HuH-7.5 (cell line): ENCODE measurements at places on chromosomes 7 and 10.

DNA sequence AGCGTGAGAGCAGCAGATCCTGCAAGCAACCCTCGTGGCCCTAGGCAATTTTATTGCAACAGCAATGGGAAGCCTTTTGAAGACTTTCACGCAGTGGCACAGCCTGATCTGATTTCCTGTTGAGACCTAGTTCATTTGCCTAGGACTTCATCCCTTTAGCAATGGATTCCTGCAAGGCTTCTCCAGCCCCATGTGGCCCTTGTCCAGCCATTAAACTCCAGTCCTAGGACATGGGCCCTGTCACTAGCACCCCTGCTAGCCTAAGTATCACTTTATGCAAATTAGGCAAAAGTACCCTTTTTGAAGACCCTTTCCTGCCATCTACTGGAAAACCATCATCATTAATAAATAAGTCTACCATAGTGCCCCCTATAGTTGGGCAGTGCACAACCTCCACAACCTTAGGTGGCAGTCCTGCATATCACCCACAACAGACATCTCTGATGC, 379.4 kb downstream of the GALNT17 start:
- DNase-seq = no peak

- DNase-seq = no peak
These were observed 20.6 kb upstream of the ARHGAP12 start for GRCh38 chr10:31949266-31949665.

DNA sequence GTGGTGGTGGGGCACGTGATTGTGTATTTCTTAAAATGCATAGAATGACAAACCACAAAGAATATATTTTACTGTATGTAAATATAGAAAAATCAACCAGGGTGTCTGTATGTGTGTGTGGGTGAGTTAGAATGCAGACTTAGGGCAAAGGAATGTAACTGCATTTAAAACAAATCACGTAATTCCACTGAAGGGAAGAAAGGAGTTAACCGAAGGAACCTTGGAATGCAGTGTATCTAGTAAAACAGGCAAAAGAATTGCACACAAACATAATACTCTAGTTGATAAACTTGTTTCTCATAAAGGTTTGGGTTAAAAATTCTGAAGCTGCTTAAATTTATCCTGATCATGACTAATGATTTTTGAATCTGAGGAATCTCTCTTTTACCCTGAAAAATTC, 134.9 kb downstream of the ADRA2A start:
- no peak for DNase-seq

- DNase-seq = no peak
These were observed 53.4 kb downstream of the TMEM209 start for GRCh38 chr7:130151591-130152492.

- no peak for DNase-seq
These were observed 837 bp downstream of the SLC29A3 start for GRCh38 chr10:71319800-71320392.

GRCh38 chr7:116708248-116708647, 36.3 kb downstream of the MET start:
- DNase-seq = no peak

DNA sequence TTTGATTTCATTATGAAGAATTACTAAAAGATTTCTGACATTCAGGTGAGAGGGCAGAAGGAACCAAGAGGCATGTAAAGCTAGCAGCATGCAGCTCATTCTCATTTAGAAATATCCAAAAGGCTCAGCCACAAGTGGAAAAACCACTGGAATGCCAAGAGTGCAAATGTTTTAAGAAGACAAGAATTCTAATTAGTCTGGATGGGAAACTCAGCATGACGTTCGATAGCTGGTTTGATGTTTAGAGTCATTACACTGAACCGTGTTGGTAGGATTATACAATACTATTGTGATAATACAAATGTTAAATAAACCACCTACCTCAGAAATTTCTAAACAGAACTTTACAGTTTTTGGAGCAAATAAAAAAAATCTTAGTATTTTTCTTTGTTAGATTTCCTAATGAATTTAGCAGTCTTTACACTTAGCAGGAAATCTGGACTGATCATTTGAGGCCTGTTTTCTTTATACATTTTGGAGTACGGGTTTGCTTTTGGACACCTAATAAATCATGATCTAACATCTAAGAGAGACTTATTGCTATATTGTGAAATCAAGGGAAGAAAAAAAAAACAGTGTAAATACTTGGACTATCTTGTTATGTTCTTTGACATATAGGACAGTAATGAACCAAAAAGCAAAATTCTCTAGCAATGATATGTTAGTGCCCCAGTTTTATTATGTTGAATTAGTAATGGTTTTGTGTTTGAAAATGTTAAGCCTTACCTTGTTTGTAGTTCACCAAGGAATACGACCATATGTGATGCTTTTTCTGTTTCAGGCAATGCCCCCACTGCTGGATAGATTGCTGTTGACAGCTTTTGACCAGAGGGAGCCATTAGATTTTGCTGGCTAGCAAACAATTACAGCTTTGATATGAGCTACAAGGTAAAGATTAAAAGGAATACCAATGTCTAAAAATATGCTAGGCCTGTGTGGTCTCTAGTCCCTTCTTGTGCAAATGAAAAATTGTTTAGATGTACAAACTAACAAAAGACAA, 354.1 kb upstream of the SEMA3A start:
- DNase-seq = no peak

DNA sequence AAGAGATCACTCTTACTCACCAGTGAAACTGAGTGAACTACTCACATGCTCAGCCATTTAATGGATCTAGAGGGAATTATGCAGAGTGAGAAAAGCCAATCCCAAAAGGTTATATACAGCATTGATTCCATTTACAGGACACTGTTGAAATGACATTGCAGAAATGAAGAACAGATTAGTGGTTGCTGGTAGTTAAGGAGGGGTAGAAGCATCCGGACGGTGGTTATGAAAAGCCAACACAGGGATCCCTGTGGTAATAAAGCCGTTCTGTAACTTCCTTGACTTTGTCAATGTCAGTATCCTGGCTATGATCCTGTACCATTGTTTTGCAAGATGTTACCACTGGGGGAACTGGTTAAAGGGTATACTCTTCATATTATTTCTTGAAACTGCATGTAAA, 253.4 kb downstream of the USP6NL start:
- no peak for DNase-seq

- DNase-seq = no peak
These were observed 6.4 kb upstream of the FIGNL1 start for GRCh38 chr7:50456371-50457123.

DNA sequence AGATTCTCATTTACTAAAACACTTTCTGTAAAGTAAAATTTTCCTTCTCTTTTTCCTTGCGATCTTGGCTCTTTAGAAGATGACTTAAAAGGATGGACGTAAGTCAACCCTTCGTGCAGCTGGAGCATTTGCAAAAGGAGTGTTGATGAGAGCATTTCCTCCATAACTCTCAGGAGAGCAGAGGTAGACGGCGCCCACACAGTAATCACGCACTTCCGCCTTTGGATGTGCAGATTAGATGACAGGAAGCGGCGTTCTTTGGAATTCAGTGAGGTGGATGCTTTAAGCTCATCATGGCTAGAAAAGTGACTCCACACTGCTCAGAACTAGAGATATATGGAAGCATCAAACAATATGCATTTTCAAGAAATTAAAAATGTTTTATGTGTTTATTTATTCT, 43.0 kb upstream of the NPS start:
- no peak for DNase-seq

DNA sequence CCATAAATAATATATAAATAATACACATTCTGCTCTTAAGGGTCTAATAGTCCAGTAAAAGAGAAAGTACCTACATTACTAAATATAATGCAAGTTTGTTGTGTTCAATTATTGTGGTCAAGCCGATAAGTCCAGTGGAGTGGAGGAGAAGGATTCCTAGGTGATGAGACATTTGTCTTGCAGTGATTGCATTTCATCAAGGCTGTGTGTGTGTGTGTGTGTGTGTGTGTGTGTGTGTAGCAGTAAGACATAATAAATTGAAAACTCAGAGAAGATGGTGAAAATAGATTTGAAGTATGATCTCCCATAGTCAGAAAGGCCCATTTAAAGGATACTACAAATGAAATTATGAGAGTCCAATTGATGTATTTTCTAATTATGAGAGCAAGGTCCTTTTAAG, 192.5 kb upstream of the SEMA3C start:
- no peak for DNase-seq

- peak; percentile 27 for DNase-seq
These were observed 36.0 kb downstream of the R3HCC1L start for GRCh38 chr10:98170249-98171117.

- no peak for DNase-seq
These were observed 2.7 kb downstream of the CALD1 start for GRCh38 chr7:134782121-134782623.

DNA sequence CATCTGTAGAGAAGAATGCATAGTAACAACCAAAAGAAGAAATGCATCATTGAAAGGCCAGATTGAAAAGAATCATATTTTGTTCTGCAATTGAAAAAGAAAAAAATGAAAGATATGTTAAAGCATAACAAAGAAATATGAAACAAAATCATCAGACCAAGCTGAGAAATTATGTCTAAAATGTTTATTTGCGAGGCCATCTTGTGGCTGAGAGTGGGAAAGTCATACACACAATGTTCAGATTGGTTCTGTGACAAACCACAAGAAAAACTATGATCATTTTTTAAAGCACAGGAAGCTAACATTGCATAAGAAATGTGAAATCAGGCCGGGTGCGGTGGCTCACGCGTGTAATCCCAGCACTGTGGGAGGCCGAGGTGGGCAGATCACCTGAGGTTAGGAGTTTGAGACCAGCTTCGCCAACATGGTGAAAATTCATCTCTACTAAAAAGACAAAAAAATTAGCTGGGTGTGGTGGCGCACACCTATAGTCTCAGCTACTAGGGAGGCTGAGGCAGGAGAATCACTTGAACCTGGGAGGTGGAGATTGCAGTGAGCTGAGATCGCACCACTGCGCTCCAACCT, 36.6 kb downstream of the ABCB5 start:
- no peak for DNase-seq

GRCh38 chr10:77350134-77350533, 287.5 kb downstream of the KCNMA1 start:
- DNase-seq = no peak

DNA sequence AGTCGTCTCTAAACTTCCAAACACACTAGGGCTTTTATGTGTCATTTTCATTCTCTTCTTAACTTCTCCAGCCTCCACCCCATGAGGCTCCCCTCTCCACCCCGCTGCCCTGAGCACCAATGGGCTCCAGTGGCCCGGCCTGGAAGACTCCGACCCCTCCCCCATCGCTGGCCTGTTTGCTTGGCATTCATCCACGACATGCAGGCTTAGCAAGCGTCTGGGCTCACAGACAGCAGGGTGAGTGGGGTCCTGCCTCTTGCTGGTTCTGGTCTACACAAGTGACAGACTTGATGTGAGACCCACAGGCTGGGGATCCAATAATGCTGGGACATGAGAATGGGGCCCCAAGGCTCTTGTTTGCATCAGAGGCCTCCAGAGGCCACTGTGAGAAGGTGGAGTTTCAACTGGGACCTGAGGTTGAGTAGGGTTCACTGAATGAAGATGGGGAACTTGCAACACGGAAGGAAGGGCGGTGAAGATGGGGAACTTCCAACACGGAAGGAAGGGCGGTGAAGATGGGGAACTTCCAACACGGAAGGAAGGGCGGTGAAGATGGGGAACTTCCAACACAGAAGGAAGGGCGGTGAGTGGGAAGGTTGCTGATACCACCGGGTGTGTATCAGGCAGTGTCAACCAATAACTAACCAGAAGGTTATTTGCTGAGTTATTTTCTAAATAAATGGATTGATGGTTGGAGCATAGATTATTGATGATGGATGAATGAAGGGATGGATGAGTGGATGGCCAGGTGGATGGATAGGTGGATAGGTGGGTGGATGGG, 14.0 kb downstream of the KNDC1 start:
- DNase-seq = no peak

DNA sequence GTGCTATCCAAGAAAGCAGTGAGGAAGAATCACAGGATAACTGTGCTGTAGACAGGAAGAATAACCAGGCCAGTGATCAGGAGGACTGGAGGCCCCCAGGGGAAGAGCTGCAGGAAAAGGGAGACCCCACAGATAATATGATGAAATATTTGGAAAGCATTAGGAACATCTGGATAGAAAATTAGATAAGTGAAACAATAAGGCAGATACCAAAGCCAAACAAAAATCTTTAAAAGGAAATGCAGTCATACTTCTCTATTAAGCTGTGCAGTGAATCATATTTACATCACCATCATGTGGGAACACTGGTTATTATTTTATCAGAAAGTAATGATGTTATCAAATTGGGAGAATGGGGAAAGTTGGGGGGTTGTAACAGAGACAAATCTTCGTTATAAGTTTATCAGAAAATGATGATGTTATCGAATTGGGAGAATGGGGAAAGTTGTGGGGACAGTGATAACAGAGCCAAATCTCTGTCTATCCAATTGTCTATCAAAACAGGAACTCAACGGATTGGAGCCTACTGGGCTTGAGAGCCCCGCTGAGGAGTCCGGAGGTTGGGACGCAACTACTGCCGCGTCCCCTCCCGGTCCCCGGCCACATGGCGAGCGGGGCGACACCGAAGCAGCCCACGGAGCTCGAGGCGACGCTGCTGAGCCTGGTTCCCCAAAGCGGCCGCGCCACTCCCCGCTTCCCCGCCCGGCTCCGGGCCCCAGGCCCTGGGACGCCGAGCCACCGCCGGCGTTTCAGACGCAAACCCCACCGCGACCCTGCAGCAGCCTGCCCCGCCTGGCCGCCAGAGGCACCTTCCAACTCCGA, 14.0 kb upstream of the RALA start:
- DNase-seq = no peak

GRCh38 chr10:100817268-100817839, 72.0 kb downstream of the PAX2 start:
- peak; percentile 46 for DNase-seq

GRCh38 chr7:5701085-5701914, 80.2 kb downstream of the RNF216 start:
- no peak for DNase-seq

- no peak for DNase-seq
These were observed 63.4 kb upstream of the STRIP2 start for GRCh38 chr7:129370812-129371211.

DNA sequence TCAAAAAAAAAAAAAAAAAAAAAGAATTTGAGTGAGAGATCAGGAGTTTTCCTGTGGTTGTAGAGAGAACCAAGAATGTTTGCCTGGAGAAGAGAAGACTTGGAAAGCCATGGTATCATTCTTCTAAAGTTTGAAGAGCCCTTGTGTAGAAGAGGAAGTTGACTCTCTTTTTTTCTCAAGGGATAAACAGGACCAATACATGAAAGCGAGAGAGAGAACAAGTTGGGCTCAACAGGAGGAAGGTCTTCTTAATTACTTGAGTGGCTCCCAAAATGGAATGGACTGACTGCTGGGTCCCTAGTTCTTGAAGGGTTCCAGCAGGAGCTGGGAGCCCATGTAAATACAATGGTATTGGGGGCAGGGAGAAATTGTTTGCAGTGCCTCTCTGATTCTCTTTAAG, 173.3 kb upstream of the ADO start:
- DNase-seq = no peak

DNA sequence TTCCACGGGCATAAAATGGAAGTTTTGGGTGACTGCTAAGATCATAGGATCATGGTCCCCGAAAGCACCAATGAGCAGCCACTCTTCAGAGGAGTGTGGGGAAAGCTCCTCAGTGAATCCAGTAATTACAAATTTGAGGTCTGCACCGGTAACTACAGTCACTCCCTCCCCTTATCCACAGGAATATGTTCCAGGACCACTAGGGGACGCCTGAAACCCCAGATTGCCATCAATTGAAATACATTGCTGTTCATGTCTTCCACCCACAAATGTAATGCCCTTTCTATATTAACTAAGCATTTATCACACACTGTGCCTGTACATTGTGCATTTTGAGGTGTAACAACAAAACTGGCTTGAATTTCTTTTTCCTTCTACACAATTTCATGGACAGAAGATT, 447.9 kb upstream of the PFKP start:
- no peak for DNase-seq

GRCh38 chr7:14596421-14596820, 306.1 kb downstream of the DGKB start:
- DNase-seq = no peak
